ENCODE measurements at places on chromosomes 1 and 21.
A peak's percentile ranks its signal among the peaks of the same experiment; 100 is the strongest.

DNA sequence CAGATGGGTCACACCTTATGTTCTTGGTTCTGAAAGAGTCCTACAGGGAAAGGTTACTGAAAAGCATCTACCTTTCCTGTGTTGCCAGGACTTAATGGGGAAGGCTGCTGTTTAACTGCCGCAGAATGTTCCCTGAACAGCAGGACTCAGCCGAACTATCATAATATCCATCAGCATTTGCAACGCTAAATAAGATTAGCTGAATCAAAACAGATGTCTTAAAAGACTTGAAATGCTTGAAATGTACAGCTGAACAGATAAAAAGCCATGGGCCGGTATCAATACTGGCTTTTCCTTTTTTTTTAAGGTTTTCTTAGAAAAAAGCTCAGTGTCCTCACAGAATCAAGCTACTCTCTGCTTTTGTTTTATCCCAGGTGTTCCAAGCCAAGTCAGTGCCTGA is 19.7 kb upstream of the ATP13A2 start:
- no peak for DNase-seq

DNA sequence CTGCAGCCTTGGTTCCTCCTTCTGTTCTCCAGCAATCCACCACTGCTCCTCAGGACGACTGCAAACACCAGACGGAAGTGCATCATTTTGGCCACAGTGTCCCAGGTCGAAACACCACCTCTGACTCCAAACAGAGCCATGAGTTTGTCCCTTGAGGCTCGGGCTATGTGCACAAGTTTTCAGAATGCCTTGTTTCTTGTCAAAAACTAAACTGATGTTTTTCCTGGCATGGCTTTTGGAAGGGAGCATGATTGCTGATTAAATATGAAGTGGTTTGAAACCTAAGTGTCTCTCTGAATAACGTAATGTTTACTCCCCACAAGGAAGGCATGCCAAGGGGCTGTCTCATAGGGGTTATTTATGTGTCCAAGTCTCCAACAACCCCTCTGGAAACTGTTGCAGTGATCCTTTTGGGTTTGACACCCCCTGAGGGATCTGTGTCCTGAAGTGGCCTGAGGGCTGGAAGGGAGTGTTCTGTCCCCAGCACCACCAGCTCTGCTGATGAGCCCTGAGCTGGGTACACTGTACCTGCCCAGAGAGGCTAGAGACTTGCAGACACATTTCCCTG is 132.7 kb downstream of the PLPP3 start:
- no peak for DNase-seq

DNA sequence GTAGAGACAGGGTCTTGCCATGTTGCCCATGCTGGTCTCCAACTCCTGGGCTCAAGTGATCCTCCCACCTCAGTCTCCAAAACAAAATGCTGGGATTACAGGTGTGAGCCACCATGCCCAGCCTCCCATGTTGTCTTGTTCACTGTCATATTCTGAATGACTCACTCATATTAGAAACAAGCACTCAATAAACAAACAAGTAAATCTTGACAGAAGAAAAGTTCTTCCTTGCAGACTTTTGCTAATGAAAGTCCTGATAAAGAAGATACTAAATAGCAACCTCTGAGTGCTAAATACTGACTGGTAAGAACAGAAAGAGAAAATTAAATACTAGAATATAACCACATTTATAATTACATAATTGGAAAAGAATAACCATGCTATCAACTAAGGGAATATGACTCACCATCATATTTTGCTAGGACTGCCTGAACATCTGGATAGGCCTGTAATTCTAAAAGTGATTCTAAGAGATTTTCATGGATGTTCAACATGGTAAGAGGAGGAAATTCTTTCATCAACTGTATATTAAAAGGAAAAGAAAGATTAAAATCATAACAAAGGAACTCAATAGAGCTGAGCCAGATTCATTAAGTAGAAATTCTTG is 37.3 kb downstream of the ST7L start:
- no peak for DNase-seq

- DNase-seq: peak; percentile 16
These were observed 450 bp downstream of the S100A10 start for GRCh38 chr1:151993084-151993733.

DNA sequence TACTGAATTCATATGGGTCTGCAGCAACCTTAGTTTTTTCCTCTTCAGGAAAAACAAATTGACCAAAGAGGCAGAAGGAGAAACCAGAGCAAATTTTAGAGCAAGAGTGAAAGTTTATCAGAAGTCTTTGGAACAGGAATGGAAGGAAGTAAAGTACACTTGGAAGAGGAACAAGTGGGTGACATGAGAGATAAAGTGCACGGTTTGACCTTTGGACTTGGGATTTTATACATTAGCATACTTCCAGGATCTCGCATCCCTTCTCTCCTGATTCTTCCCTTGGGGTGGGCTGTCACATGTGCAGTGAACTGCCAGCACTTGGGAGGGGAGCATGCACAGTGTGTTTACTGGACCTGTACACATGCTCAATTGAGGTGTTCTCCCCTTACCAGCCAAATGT is 754.8 kb upstream of the ADAMTS5 start:
- DNase-seq: no peak

GRCh38 chr1:25804244-25804963 is 4.4 kb downstream of the SELENON start:
- no peak for DNase-seq

GRCh38 chr1:231748760-231749415 is 122.3 kb downstream of the DISC1 start:
- no peak for DNase-seq

- DNase-seq: no peak
These were observed 127.2 kb downstream of the ZSCAN20 start for GRCh38 chr1:33599516-33600115.

DNA sequence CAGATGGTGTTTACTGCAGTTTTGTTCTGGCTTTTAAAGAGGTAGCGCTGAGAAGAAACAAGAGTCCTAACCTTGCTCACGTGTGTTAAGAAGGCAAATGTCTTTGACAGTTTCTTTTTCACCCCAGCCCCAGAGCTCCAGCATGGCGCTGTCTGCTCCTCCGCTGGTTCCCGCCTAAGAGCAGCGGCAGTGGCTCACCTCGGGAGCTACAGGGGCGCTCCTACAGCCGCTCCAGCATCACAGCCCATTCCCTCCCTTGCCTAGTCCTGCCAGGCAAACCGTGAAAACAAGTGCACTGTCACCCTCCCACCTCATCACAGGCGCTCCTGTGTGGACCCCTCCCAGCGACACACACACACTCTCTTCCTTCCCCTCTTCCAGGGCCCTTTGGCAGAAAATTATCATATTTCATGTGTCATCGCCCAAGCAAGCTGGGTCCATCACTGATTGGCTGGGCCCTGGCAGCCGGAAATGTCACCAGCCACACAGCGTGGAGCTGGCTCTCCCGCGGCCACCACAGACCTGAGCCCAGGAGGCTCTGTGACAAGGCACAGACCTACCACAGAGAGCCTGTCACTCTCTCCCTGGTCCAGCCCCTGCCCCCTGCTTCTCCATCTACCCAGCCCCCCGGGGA is 1.2 kb upstream of the HIVEP3 start:
- no peak for DNase-seq

- no peak for DNase-seq
These were observed 51.0 kb downstream of the SCP2 start for GRCh38 chr1:52978045-52978444.

GRCh38 chr1:94020764-94021579 is 100.0 kb downstream of the ABCA4 start:
- no peak for DNase-seq

DNA sequence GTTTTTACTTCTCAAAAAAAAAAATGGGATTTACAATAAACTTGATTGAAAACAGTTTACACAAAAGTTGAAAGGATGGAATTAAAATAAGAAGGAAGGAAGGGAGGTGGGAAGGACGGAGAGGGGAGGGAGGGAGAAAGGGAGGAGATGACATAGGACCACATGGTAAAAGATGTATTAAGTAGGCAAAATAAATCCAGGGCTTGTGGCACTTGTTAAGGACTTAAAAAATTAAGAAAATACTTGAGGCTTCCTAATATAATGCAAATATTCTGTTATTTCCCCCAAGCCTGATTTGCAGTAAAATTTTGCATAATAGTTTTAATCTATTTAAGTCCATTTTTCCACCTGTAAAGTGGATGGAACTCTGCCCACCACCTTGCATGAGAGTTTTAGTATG is 27.5 kb downstream of the SLC30A10 start:
- DNase-seq: no peak

Measured in OCI-LY7 (cell line).